ENCODE measurements at places on chromosomes 3 and 15.

- no peak for DNase-seq
Measured at GRCh38 chr15:36330598-36330997, 248.8 kb upstream of the CDIN1 start.

DNA sequence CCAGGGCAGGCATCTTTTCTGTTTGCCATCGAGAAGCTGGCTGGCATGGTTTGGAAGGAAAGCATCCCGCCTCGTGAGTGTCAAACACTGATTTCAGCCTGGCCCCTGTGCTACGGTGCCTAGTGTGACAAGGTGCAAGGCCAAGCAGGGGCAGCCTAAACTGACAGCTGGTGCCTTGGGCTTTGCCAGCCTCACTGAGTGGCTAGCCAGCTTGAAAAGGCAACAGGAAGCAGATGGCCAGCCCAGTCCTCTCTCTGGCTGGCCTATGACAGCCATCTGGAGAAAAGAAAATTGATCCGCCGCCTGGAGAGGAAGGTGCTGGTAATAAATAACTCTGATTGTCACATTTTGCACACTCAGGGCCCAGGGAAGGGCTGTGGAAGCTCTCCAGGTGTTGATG, 52.2 kb downstream of the C3orf85 start:
- DNase-seq, result no peak

- no peak for DNase-seq
Measured at GRCh38 chr15:68687136-68687735, 108.4 kb downstream of the CORO2B start.

- no peak for DNase-seq
Measured at GRCh38 chr15:89556413-89557262, 18.6 kb upstream of the TICRR start.

DNA sequence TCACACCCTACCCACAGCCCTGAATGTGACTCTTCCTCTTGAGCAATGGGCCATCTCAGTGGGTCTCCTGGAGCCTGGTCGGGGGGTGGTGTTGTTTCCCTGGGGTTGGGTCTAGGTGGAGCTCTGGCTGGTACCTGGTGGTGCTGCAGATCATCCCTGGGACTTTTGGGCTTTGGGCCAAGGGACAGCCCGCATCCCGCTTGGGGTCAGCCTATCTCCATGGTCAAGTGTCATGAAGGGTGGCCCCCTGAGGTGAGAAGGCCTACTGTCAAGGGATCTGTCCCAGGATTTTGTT, 202.0 kb downstream of the UBE3A start:
- no peak for DNase-seq

DNA sequence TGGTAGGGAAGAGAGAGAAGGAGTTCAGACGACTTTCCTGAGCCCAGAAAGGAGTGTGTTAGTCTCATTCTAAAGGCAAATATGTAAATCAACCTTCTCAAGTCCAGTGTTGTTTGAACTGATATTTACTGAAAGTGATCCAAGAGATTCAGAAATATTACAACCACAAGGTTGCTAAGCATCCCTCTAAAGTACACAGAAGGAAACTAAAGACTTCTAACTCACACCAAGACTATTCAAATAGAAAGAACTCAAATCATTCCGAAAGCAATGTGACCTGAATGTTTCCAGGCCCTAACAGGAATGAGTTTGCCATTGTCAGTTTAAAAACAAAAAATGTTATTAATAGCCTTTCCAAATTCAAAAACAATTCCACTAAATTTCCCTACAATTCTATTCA, 56.9 kb upstream of the VGLL3 start:
- DNase-seq, result no peak

DNA sequence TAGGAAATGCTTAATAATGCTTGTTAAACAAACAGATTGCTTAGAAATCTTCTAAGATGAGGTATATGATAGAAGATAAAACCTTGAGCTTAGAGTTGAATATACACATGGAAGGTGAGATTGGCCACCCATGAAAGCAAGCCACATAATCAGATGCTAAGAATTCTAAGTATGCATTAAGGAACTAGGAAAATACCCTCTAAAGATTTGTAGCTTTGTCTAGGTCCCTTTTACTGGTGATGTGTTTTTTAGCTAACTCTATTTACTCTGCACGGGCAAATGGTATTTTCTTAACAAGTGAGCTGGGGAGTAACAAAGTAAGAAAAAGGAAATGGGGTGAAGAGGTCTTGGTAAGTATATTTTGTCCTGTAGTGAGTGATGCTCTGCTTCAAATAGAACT, 310.3 kb downstream of the OXSM start:
- DNase-seq, result no peak

- no peak for DNase-seq
Measured at GRCh38 chr3:52907497-52907896, 10.1 kb upstream of the STIMATE start.

GRCh38 chr15:78625606-78626280, 4.9 kb upstream of the CHRNA3 start:
- DNase-seq, result no peak

- no peak for DNase-seq
Measured at GRCh38 chr3:79314544-79314943, 453.3 kb downstream of the ROBO1 start.

DNA sequence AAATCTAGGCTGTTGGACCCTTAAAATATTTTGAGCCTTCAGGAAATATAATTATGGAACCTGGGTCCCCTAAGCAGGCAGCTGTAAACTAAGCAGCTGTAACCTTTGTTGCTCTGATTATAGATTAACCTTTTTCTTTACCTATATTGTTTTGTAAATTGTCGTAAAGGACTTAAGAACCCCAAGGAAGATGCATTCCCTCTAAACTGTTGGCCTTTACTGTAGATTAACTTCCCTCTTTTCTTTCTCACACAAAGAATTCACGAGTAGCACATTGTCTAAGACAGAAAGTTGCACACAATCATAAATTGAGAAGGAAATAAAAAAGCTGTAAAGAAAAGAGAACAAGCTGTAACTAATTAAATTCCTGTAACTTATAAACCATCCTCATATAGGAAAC, 877.3 kb downstream of the ROBO2 start:
- no peak for DNase-seq
